ENCODE measurements at places on chromosomes 5 and 9. TPM values are rescaled to one million over a fixed set of nuclear protein-coding genes. Genes with fewer than 3 reads are reported as not detected.

DNA sequence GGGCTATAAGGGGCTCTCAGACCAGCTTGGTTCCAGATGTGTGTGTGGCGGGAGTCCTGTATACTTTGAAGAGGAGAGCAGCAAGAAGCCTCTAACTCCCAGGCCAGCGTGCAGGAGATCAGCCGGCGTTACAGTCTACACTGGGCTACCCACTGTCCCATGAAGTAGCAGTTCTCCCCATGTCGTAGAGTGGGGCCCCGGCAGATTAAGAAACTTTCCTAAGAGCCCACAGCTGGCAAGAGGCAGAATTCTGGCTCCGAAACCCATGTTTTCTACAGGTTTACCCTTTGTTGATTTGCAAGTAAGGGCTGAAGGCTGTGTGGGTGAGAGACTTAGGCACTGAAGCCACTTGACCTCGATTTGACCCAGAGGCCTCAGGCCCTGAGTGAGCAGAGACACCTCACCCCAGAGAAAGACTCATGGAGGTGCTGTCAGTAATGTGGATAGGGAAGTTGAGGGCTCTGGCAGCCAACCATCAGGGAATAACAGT lies 881 bp upstream of the B4GALT1 start:
- peak; percentile 43 for DNase-seq

The BASP1 gene
- 77.8 TPM for total RNA-seq

- DNase-seq = no peak
Observed at GRCh38 chr9:124133727-124134126, 122.2 kb downstream of the LHX2 start.

- no peak for DNase-seq
Observed at GRCh38 chr5:22779499-22779898, 73.6 kb downstream of the CDH12 start.

DNA sequence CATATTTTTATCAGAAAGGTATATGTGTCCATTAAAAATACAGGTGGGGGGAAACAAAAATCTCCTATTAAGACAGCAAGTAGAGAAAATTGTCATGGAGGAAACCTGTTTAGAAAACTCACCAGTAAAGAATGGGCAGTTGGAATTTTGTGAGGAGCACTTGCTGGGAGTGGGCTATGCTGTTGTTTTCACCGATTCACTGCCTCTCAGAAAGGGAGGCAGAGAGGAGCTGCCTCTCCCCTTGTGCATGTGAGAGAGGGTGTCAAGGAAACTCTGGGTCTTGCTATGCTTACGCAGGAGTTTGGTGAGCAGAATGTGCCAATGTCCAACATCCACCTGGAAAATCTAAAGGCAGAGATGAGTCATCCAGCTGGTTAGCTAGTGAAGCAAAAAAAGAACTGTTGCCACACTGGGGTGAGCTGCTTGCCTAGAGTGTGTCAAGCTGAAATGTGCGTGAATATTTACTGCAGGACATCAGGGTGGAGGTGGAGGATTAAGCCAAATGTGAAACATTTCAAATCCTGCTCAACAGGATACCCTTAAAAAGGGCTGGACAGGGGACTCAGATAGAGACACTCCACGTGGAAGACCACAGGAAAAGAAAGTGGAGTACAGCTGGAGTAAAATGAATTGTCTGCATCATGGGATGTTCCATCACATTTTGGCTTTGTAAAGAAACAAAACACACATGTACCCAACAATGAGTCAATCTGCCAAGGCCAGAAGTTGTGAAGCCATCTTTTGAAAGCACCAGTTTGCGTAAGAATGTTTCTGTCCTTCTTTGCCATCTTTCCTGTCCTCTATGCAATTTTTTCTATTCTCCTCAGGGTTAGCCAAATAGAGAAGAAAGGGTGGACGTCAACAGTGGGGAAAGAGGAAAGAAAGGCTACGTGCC lies 449.7 kb upstream of the MPDZ start:
- DNase-seq = no peak

The IL3 gene
- not detected for total RNA-seq

GRCh38 chr9:123478967-123479602 lies 123.1 kb downstream of the CRB2 start:
- DNase-seq = no peak

- DNase-seq = no peak
Observed at GRCh38 chr9:90684736-90685135, 42.1 kb upstream of the DIRAS2 start.

DNA sequence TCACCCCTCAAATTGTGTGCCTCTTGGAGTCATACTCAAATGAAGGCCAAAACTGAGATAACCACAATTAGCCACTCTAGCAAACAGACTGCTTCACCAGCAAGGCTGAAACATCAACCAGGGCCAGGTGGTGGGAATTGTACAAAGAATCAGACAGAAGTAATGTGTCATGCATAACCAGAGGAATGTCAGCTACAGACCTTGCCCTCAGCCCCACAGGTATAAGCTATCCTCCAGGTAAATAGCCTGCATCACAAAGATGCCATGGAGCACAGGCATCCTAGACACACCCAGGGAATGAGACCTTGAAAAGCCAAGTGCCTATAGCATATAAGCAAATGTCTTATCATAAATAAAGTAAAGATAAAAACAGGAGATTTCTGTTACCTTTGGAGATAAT lies 242.7 kb downstream of the CETN3 start:
- DNase-seq = no peak

- no peak for DNase-seq
Observed at GRCh38 chr5:73853091-73853490, 227.1 kb downstream of the ARHGEF28 start.

DNA sequence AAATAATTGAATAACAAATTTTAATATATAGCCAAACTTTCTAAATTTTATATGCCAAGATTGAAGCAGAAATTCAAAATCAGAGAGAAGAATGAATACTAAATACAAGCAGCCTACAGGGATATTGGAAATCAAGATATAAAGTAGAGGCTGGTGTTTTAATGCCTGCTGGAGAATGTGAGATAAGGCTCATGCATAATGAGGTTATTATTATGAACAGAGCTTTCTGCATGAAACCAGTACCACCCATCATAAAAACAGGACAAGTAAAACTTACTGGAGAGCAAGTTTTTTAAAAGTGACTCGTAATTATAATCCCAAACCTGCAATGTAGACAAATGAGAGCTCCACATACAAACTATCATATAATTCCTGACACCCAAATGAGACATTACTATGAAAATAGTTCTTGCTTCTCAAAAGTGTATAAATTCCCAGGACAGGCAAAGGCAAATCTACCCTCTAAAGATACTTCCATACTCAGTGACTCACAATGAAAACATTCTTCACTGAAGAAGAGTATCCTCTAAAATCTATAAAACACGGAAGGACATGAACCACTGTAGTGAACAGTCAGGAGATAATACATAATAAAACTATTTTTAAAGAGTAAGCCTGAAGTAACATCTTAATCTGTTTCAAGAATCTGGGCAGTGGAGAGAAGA lies 532.0 kb upstream of the GRAMD2B start:
- DNase-seq = no peak

GRCh38 chr9:136028760-136029470 lies 66.2 kb downstream of the NACC2 start:
- DNase-seq = no peak

Data from ureter (tissue), 1 donor.